ENCODE measurements at places on chromosomes 16 and 17. TPM values are rescaled to one million over a fixed set of nuclear protein-coding genes. Genes with fewer than 3 reads are reported as not detected.
A peak's percentile ranks its signal among the peaks of the same experiment; 100 is the strongest.

DNA sequence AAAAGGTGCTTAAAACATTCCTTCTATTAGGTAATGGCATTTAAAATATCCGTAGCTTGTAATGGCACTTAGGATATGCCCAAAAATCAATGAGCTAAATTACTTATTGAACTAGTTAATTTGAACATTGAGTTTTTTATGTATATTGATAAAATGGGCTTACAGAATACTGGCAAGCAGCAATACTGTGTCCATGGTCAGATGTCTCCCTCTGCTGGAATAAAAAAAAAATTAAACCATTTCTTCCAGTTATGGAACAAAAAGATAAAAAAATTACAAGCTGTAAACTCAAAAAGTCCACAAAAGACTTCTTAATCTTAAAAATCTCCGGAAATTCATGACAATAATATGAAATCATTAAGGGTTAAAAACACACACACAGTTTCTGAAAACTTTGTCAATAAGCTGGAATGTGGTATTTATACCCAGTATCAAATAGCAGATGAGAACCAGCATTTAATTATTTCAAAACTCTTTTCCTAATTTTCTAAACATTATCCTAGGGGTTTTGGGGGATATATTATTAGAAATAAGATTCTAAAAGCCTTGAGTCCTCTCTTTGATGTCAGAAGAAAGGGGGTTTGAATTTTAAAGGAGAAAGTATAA is 21.5 kb upstream of the PSMD7 start:
- no peak for DNase-seq

DNA sequence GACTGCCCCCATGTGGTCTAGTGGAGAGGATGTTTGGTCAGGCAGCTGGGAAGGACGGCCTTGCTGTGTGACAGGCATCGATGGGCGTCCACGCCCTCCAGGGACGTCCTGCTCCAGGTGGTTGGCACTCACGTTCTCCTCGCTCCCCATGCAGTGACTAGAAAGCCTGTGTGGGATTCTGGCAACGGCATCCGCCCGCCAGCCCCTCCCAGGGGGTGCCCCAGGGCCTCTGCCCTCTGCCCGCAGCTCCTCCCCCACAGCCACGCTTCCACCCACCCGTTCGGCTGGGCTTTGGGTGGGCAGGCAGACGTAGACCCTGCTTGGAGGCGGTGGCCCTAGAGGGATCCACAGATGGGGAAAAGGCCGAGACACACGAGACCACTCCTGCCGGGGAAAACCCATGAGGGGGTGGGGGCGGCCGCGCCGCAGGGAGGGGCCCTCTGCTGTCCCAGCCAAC is 4.7 kb upstream of the IL17C start:
- peak; percentile 61 for DNase-seq

- DNase-seq: no peak
Observed at GRCh38 chr17:44188576-44189403, 2.0 kb downstream of the TMUB2 start.

DNA sequence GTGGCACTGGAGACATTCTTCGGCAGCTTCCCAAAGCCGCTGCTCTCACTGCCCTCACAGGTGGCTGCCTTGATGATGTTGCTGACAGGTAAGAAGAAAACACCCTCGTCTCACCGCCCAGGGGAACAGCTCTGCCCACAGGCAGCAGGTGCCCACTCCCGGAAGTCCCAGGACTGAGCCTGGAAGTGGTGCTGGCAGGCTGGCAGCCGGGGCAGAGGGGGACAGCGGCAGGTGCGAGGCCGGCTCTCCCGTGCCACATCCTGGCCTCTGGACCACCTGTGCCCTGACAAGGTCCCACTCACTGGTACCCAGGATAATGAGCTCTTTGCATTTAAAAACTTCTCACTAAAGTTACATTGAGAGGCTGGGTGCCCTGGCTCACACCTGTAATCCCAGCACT is 20.4 kb downstream of the CEP131 start:
- no peak for DNase-seq

CLEC19A gene
- total RNA-seq: not detected

PLCD3 gene
- total RNA-seq: 1.6 TPM

FNDC8 gene
- not detected for total RNA-seq

STAC2 gene
- 0.23 TPM for total RNA-seq

KLHL11 gene
- 22.6 TPM for total RNA-seq

PIMREG gene
- total RNA-seq: not detected
